Cardiac atrium fibroblast (primary cell): ENCODE measurements at places on chromosomes 13 and 19. TPM values are rescaled to one million over a fixed set of nuclear protein-coding genes. Genes with fewer than 3 reads are reported as not detected.

The IZUMO1 gene
- total RNA-seq, result not detected in 2 replicates

The DACT3 gene
- total RNA-seq, result 6.0 and 7.8 TPM in 2 replicates

The CGB1 gene
- total RNA-seq, result not detected in 2 replicates

The MBD3 gene
- total RNA-seq, result 56.5 and 99.6 TPM in 2 replicates

The SHD gene
- not detected in 2 replicates for total RNA-seq

The ZNF382 gene
- 4.5 and 8.3 TPM in 2 replicates for total RNA-seq

The ZGLP1 gene
- 0.18 TPM in 1 of 2 replicates, not detected in the other for total RNA-seq

The GJA3 gene
- under 0.01 and 0.16 TPM in 2 replicates for total RNA-seq

The MTIF3 gene
- 19.3 and 36.8 TPM in 2 replicates for total RNA-seq

The LILRA1 gene
- not detected in 2 replicates for total RNA-seq

The SBK2 gene
- total RNA-seq, result not detected in 2 replicates

The ICAM1 gene
- 28.7 and 97.0 TPM in 2 replicates for total RNA-seq

The WDR62 gene
- total RNA-seq, result 1.3 and 1.6 TPM in 2 replicates

The C1QTNF9 gene
- not detected in 2 replicates for total RNA-seq

The ZNF568 gene
- 6.3 and 9.1 TPM in 2 replicates for total RNA-seq

The KLK15 gene
- not detected in 2 replicates for total RNA-seq

The LGI4 gene
- total RNA-seq, result 0.16 TPM in 1 of 2 replicates, not detected in the other

The ARHGAP35 gene
- total RNA-seq, result 40.4 and 48.8 TPM in 2 replicates

The TEX29 gene
- total RNA-seq, result not detected in 2 replicates

The KRTDAP gene
- not detected in 2 replicates for total RNA-seq

The PSG11 gene
- total RNA-seq, result not detected in 2 replicates

The PLEKHA4 gene
- total RNA-seq, result 9.7 and 28.4 TPM in 2 replicates
